ENCODE measurements at places on chromosomes 12 and 14.

DNA sequence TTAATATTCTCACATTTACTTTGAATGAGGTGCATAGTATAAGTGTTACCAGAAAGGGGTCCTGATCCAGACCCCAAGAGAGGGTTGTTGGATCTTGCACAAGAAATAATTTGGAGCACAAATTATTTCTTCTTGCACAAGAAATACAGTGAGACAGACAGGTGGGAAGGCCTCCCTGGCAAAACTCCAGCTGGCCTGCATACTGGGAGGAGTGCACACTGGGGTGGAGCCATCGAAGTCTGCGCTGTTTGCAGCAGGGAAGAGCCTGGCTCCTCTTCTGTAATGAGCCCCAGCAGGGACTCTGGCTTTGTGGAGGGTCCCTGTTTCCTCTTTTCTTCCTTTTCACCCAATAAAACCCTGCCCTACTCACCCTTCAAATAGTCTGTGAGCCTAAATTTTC lies 141.6 kb downstream of the GLT1D1 start:
- DNase-seq, result no peak

DNA sequence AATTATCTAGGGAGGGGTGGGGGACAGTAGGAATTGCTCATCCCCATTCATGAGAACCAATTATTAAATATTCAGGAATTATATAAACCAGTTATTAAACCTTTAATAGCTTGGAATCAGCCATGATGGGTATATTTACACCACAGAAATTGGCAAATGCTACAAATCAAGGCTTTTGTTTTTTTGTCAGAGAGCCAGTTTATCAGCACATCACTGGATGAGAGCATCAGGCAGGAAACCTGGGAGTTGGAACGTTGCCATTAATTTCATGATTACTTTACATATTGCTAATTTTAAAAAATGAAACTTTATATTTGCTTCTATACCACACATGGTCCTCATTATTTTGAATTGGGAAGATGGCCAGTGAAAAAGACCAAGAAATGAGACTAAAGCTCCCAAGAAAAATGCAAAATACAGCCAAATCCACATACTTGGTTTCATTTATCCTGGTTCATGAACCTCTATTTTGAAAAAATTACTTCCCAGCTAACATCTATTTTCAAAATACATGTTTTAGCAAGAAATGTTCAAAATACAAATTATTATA lies 48.4 kb downstream of the ATL1 start:
- DNase-seq, result no peak

GRCh38 chr12:94175763-94176668 lies 27.6 kb downstream of the PLXNC1 start:
- no peak for DNase-seq

- no peak for DNase-seq
Observed at GRCh38 chr12:24743941-24744793, 204.7 kb downstream of the BCAT1 start.

DNA sequence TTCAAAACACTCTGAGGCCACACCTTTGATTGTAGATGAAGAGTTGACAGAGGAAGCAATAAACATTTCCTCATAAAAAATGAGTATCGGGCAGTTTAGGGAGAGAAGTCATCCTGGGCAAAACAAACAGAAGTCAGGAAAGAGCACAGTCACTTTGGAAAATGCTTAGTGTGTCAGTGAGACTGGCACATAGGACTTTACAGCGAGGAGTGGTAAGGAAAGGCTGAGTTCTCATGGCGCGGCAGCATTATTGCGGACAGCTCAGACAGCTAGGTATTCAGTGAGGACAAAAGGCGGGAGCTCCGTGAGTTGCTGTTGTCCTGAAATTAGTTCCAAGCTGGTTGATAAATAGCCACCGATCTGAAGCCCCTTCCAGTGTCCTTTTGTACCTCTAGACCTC lies 229.9 kb downstream of the SNAPC1 start:
- DNase-seq, result no peak

DNA sequence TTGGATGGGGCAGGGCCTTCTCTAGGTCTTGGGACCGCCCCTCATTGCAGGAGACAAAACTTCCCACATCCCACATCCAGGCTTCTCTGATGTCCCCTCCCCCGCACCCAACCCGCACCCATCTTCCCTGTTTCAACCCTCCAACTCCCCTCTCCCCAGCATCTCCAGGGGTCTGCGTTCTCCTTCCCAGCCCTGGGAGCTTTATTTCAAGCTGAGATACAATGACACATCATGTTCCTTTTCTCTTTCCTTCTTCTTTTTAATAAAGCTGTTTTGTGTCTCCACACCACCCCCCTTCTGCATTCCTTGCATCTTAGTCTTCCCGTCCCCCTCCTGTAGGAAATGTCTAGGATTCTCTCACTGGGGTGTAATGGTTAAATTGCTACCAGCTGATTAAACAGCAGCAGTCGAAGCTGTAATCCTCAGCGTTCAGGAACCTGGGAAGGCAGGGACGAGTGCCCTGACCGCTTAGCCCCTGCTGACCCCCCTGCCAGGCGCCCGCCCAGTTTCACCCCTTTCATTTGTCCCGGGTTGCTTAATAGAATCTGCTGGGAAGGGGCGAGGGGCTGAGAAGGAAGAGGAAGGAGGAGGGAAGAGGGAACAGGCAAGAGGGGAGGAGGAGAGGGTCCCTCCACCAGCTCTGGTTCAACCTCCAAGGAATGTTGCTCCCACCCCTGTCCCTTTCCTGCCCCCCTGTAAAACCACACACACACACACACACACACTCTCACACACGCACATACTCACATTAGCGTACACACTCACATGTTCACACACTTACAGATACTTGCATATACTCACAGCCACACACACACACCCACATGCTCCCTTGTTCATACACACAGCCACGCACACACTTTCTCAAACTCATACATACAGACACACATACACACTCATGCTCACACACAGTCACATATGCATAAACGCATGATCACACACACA lies 104.5 kb upstream of the MED13L start:
- DNase-seq, result no peak

DNA sequence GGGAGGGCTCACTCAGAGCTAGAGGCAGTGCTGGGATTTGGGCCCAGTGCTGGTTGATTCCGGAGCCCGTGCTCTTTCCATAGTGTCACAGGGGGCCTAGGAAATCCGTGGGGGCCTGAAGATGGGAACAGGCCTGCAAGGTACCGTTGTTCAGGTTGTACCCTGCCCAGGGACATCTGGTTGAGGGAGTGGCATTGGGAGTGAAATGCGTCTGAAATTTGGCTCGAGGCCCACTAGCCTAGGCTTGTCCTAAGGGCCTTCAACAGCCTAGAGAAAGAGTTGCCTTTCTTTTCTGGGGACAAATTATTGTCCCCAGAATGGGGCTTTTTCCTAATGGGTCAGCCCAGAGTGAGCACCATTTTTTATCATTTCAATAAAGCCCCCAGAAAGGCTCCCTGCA lies 26.4 kb upstream of the FAM222A start:
- DNase-seq, result no peak

GRCh38 chr12:59151243-59151642 lies 230.9 kb upstream of the LRIG3 start:
- no peak for DNase-seq

DNA sequence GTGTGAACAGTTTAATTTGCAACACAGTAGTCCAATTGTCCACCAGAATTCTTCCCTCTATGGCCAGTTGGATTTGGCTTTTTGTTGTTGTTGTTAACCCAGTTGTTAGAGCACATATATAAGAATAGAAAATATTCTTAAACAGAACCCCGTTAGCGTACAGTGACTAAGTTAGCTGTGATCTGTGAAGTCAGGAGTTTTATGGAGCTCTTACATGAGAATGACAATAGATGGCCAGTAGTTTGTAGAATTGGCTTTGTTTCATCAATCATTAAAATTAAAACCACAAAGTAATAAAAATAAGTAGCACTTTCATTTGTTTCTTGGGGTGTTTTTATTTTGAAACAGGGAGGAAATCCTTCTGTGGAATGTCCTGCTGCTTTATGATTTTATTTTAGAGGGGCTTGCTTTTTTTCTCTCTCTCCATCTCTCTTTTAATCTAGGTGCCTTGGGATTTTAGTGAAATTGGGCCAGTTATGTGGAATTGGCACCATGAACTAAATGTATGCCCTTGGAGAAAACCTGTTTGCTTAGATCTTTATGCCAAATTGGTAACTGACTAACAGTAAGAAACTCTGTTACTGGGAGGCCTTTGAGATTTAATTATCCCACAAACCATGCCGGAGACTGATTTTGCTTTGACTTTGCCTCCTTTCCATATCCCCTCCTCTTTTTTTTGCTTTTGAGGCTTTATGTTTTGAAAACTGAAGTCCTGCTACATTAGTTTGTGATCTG lies 22.9 kb downstream of the FBXW8 start:
- DNase-seq, result no peak

DNA sequence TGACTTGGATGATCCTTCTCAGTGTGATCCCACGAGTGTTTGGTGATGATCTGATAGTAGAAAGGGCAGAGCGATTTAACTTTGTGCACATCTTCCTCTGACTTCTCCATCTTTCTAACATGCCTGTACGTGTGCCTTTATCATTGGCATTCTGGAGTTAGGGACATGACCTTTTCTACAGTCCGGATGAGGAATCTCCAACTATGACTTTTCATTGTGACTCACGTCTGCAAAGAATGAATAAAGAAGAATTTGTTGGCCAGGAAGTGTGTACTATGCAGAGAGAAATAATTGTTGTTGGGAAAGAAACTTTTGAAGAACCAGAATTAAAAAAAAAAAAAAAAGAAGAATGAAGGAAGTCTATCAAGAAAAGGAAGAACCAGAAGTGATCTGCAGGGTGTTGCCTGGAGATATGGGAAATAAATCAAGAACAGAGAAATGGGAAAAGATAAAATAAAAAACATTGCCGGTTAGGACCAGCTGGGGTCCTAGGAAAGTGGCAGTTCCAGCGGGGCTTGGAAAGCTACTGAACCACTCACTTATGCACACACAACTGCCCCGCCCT lies 25.3 kb downstream of the PPFIBP1 start:
- no peak for DNase-seq

Measured in stimulated activated CD4-positive, alpha-beta T cell treated with anti-CD3 and anti-CD28 coated beads, Interleukin-4, amount 100 ng/mL, for 1 hour (primary cell).